ENCODE measurements at places on chromosomes 3 and 15.

DNA sequence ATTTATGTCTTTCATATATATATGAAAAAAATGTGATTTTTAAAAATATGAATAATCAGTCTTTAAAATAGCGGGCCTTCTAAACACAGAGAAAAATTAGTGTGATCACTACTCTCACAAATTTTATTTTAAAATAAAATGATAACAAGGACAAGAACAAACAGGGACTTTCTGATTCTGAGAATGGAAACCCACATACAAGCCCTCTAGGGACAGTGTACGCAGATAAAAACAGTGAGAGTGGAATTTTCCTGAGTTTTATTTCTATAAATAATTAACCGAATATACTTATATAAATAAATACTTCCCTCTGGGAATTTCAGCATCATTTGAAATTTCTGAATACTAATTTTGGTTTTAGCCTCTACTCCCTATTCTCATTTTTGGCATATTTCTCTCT lies 201.4 kb upstream of the CBLB start:
- no peak for DNase-seq

DNA sequence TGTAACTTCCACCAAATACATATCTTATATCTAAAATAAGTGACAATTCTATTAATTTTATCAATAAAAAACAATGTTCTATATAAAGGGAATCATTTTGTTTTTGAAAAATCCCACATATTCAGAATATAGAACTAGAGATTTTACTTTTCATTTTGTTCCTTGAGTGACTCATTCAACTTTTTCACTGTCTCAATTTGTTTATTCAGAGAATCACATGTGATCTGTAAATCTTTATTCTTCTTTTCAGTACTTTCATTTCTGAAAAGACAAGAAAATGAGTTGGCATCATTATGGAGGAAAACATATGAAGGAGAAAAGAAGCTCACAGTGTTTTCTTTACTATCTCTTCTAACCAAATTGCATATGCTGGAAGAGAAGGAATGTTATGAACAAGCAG lies 35.0 kb downstream of the CIP2A start:
- DNase-seq: no peak

DNA sequence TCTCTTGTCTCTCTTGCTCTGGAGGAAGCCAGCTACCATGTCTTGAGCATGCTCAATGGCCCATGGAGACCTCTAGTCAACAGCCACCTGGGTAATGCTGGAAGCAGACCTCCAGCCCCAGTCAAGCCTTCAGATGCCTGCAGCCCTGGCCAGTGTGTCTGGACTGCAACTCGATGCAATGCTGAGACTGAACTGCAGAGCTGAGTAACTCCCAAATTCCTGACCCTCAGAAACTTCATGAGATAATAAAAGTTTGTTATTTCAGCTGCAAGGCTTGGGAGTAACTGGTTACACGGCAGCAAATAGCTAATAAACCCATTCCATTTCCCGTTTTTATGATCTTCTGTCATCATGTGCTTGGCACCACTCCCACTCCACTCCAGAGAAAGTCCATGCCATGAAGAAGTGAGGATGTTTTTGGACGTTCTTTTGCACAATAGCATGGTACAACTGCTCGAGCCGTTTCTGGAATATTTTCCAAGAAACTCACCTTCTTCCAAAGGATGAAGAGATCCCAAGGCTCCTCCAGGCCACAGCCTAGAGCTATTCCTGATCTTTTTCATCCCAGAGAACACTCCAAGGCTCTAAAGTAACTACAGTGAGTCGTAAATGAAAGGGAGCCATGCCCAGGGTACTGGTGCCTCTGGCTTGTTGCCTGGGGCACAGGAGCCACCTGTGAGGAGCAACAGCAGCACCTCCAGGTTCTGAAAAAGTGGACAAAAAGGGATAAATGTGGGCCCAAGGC lies 72.0 kb upstream of the KLF13 start:
- DNase-seq: no peak

- no peak for DNase-seq
These were observed 30.8 kb downstream of the TPRG1 start for GRCh38 chr3:189202583-189202982.

- DNase-seq: peak; percentile 12
These were observed 30.6 kb upstream of the SLC6A6 start for GRCh38 chr3:14371573-14372474.

GRCh38 chr3:197482001-197482400 lies 73.8 kb downstream of the BDH1 start:
- DNase-seq: no peak

DNA sequence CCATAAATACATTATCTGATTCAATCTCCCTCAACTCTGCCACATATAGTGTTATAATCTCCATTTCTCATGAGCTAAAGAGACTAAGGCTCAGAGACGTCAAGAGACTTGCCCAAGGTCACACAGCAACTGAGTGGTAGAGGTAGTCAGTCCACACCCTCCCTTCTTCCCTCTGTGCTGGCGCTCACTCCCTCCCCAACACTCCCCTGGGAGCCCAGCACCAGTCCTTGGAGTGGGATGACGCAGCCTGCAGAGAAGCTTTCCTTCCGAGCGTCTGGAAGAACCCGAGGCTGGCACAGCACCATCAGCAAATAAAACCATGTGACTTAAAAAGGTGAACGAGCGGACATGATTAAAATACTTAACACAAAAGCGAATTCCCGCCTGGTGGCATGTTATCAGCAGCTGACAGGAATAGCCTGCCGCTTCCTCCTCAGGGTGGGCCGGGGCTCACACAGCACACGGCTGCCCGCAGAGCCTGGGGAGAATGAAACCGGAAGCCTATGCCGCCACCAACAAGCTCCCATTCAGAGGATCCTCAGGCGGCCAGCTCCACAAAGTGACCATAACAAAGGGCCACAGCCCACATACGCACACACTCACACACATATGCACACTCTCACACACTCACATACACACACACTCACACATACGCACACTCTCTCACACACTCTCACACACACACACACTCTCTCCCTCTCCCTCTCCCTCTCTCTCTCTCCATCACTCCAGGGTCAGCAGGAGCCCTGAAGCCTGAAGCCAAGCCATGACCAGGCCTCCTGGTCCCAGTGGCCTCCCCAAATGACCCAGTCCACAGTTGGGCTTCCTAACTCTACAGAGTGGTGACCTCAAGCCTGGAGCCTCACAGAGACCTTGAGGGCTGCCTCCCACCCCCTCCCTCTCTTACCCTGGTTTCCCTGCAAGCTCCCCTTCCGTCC lies 120.5 kb downstream of the XXYLT1 start:
- no peak for DNase-seq

DNA sequence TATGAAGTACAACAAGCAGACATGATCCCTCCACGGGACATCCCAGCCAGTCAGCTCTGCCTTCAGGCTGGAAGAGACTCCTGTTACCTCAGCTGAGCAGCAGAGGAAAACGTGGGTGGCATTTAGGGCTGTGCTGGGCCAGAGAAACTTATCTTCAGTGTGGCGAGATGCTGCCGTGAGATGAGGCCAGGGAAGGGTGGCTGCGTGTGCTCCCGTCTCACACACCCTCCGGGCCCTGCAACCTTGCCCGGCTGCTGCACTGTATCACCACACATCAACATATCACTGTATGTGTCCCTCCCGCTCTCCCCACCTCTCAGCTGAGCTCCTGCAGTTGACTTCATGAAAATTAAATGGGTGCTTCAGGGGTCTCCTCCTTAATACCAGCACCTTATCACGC lies 23.4 kb downstream of the BMF start:
- no peak for DNase-seq

DNA sequence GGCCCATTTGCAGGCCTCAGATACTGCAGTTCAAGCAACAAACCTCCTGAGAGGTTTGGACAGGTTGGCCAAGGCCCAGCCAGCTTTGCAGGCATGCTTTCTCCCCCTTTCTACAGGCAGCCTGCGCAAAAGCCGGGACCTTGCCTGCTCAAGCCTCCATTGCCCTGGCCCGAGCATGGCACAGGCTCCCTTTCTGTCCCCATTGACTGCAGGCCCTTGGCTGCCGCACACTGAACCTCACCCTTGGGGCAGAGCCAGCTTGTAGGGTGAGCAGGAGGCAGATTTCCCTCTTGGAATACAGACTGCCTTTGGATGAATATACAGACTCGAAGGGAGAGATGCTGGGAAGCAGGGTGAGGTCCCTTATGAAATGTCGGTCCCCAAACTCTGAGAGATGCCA lies 461.7 kb upstream of the PROK2 start:
- DNase-seq: no peak

- DNase-seq: no peak
These were observed 32.1 kb downstream of the CYFIP1 start for GRCh38 chr15:22948056-22948455.

DNA sequence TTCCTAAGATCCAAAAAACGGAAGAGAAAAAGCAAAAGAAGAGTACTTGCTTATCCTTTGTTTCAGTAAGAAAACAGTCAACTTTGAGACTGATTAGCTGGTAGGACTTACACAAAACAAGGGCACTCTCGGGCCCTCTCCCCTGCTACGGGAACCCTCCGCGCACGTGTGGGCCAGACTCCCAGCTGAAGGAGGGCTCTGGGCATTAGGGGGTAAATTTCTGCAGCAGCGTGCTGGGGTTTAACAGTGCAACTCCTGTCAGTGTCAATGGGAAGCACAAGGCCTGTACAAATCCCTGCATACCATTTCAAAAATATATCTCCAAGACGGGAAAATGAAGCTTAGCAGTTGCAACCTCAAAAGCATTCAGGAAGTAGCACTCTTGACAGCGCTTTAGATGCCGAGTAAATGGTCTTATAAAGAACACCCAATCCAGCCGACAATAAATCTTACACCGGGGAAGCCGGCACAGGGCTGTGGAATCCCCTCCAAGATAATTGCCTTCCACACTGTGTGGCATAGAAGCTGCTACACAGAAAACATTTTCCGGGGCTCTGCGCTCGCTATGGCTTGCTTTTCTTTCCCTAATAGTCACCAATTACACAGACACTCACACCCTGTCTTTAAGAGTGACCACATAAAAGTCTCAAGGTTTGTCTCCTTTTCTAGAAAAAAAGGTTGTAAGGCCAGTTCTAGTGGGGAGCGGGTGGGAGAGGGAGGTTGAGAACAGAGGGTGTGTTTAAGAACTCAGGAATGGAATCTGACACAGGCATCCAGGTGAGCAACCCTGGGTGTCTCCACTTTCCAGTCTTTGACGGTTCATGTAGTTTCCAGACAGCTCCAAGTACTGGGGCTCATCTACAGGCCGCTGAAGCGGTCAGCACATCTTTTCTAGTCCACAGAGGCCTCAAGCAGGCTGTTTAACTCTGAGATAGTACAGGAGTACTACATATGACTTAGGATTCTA lies 512.7 kb downstream of the FOXP1 start:
- DNase-seq: no peak

DNA sequence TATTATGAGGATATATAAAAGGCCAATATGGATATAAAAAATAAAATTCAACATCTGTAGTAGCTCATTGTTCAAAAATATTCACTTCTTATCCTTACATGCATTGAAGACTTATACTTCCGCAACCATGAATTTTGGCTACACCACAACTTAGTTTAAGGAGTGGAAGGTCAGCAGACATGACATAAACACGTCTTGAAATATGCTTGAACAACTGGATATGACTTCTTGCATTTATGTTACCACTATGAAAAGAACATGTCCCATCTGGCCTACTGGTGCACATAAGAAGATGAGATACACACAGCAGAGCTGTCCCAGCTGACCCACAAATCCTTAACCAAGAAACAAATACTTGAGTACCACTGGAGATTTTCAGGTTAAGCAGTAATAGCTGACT lies 52.1 kb downstream of the MYO9A start:
- no peak for DNase-seq

DNA sequence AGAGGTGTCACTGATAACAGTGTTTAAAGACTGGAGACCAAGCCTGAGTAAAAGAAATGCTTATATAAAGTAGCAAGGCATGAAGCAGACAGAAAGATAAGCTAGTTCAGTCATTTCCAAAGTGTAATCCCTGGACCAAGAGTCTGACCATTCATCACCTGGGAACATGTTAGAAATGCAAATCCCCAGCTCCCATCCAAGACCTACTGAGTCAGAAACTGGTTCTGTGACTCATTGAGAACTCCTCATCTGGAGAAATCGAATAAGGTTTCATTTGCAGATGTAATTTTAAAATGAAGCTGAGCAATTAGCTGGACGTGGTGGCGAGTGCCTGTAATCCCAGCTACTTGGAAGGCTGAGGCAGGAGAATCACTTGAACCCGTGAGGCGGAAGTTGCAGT lies 473.9 kb upstream of the UBE2E2 start:
- no peak for DNase-seq

DNA sequence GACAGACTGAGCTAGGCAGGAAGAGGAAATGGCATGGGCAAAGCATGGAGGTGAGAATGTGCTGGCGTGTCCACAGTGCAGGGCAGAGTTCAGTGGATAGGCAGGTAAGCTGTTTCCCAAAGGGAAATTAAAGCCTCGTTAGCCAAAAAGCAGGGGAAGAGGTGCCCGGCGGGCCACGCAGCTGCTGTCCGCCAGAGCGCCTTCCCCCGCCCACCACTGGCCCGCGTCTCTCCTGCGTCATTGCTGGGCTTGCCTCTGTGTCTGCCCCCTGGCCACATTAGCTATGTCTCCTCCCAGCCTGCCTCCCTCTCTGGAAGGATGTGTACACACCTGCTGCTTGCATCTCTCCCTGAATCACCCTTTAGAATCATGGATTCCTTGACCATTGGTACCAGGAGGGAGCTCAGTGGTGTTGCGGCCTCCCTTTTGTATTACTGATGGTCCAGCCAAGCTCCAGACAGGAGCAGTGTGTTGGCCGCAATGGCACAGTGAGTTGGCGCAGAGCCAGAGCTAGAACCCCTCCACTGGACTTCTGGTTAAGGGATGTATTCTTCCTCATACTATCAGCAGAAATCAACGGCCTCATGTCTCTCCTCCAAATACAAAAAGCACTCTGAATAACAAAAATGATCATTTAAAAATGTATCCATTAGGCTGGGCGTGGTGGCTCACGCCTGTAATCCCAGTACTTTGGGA lies 26.6 kb downstream of the SLC28A1 start:
- no peak for DNase-seq

DNA sequence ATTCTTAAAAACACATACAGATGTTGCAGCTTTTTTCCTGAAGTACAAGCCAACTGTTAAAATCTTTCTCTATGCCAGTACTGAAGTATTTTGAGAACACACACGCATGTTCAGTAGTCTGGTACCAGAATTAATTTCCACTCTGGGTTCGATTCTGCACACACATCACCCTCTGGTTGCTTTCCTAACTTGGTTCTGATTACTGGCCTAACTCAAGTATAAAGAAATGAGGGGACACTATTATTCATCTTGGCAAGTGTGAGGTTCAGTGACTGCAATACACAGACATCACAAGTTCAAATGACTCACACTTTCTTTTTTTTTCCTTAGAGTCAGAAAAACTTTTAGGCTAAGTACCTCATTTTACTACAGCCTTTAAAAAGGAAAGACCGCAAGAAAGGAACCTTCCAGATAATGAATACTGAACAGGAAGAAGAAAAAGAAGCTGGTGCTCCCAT lies 37.4 kb upstream of the LDHAL6B start:
- DNase-seq: peak; percentile 48
